Stimulated activated CD4-positive, alpha-beta T cell treated with anti-CD3 and anti-CD28 coated beads, Interleukin-4, amount 100 ng/mL, for 4 hours (primary cell): ENCODE measurements at places on chromosomes 3 and 15.

DNA sequence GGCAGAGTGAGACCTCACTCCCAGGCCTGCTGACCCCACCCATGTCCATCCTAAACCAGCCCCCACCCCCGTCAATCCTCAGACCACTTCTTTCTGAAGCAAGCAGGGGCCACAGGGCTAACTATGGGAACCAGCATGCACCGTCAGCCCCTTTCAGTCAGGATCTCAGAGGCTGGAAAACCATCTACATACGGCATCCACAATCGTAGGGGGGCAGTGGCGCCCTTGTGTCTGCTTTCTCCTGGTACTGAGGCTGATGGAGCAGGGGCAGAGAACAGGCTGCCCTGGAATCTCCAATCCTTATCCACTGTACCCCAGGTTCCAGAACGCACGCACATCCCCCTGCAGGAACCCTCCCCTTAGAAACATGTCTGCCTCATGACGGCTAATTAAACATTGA is 56.6 kb downstream of the XXYLT1 start:
- DNase-seq, result no peak

GRCh38 chr3:6560259-6560658 is 300.7 kb upstream of the GRM7 start:
- DNase-seq, result no peak

DNA sequence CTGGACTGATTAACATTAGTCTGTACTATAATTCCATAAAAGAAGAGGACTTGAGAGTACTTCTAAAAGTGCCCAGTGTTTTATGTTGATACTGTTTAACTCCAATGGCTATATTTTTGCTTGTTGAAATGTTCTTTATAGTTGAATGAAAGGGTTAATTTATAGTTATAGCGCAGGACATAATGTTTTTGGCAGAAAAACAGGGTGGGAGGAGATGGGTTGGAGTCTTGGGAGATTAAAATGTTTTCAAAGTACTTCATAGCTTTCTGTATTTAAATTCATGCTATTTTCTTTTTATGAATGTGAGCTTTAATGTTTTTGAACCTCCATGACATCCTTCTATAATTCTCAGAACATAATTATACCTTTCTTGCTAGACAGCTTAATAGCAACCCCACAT is 108.2 kb downstream of the CNTN3 start:
- DNase-seq, result no peak

DNA sequence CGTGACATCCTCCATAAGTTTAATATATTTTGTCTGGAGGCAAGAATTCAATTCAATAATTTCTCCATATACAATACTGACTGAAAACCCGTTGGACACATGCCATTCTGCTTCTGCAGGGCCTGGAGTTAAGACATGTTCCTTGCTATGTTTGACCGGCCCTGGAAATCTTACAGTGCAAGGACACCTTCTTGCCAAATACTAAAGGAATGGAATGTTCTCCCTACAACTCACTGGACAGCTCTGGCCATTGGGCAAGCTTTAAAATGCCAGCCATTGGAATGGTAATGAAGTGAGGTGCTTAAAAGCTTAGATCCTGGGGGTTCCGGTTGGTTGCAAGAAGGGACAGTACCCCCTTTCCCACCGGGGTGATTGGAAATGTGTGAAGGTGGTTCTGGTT is 329.8 kb upstream of the PROK2 start:
- DNase-seq, result no peak

GRCh38 chr3:149402481-149402880 is 25.0 kb upstream of the TM4SF1 start:
- no peak for DNase-seq

DNA sequence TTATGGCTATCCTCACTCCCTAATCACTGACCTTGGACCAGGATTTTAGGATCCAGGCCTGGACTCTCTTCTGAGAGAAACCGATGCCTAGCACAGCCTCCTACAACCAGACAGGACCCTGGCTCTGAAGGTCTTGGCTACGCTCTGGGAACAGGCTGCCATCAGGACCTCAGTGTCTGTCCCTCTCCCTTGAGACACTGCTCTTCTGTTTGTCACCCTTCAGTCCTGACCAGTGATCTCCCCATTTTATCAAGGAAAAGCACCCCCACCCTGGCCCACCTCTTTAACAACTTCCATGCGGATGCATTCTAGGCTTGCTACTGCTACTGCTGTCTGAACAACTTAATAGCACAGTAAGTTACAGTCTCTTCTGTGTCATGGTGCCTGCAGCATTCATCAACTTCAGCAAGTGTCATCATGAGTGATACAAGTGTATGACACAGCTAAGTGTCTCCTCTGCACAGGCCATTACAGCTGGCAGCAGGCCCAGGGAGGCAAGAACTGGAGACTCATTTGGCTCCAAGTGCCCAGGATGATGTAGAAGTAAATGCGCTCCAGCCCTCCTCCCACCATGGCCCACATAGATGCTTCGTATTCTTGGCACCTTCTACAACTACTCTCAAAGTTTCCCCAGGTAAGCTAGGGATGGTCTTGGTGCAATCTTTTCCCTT is 302.4 kb downstream of the EPHB1 start:
- DNase-seq, result no peak

GRCh38 chr3:18634461-18634860 is 209.3 kb upstream of the SATB1 start:
- DNase-seq, result no peak

- DNase-seq, result no peak
These were observed 11.9 kb downstream of the NOX5 start for GRCh38 chr15:69026355-69026754.

DNA sequence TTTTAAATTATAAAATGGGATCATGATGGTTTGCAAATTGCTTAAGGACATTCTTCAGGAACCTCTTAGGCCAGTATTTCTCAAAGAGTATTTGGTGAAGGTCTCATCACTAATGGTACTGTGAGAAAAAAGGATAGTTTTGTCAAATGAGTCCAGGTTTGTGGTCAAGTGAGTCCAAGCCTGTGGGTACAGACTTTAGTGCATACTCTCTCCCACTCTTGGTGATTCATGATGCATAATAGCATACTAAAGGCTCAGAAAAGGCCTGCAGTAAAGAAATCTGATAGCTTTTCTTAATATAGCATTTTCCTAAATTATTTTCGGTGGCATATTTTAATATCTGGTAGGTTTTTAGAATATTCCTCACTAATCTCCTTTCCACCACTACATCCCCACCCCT is 20.0 kb downstream of the BOC start:
- no peak for DNase-seq

GRCh38 chr3:149781741-149782140 is 10.6 kb downstream of the ANKUB1 start:
- no peak for DNase-seq

- no peak for DNase-seq
These were observed 28.0 kb downstream of the SENP7 start for GRCh38 chr3:101484805-101485620.
